ENCODE measurements at places on chromosomes 1 and 21.
A peak's percentile ranks its signal among the peaks of the same experiment; 100 is the strongest.

DNA sequence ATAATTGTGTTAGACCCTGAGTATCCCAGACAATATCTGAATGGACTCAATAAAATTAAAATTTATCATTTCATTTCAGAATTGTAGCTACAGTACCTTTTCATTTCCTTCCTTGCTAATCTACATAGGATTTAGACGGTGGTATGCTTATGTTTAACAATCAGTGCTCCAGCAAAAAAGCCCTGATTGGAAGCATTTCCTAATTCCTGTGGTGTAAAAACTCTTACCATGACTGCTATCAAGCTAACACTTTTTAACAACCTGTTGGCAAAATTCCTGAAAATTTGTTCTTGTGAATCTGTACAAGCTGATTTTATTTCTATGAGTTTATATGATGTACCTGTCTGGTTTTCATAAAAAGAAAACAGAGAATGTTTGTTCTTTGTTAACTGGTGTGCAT, 5.2 kb upstream of the FNBP1L start:
- DNase-seq: no peak

DNA sequence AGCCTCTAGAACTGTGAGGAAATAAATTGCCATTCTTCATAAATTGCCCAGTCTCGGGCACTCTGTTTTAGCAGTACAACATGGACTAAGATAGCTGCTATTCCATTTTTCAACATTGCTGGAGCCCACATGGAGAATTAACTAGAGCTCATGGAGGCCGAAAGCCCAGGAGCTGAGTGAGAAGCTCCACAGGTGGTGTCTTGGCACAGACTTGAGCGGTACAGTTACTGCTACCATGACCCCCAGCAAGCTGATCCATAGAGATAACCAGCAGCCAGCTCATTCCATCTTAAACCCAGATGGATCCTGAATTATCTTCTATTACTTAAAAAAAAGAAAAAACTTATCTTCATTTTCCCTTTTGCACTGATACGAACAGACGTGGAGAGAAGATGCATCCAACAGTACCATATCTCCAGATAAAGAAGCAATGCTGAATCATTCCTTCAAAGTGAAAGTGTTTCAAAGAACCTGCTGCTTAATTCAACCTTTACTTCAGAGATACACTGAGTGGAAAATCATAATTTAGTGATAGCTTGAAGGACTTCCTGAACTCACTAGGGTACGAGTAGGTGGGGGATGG, 115.1 kb downstream of the SETD4 start:
- DNase-seq: no peak

DNA sequence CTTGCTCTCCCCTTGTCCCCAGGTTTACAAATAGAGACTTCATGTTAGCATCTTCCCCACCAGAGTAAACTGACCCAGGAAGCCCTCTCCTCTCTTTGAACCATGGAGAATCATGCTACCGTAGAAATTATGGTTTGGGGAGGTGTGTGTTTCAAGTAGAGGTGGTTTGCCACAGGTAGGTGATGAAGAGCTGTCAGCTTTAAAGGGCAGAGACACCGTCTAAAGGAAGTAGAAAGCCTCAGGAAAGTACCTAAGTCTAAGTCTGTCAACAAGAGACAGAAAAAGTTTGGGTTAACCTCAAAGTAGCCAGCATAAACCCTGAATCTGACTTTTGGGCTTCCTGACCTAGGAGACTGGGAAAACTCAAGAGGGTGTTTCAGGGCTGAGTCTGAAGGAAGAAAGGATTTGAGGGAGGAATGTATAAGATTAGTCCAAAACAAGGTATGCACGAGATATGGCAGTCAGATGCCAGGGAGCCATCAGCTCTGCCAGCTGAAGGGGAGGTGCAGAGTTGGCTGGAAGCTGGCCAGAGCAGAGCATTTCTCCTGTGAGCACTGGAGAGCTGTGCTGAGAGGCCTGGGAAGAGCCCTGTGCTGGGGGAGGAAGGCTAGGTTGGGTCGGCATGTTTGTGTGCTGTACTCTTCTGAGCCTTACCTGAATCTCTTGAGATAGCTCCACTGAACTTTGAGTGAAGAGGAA, 14.3 kb downstream of the ADAMTSL4 start:
- DNase-seq: peak; percentile 50

GRCh38 chr1:111487133-111487532, 13.3 kb downstream of the C1orf162 start:
- DNase-seq: no peak

GRCh38 chr1:194279975-194280374, 1093.6 kb upstream of the B3GALT2 start:
- DNase-seq: peak; percentile 5

GRCh38 chr1:175168782-175169181, 23.8 kb downstream of the KIAA0040 start:
- no peak for DNase-seq

DNA sequence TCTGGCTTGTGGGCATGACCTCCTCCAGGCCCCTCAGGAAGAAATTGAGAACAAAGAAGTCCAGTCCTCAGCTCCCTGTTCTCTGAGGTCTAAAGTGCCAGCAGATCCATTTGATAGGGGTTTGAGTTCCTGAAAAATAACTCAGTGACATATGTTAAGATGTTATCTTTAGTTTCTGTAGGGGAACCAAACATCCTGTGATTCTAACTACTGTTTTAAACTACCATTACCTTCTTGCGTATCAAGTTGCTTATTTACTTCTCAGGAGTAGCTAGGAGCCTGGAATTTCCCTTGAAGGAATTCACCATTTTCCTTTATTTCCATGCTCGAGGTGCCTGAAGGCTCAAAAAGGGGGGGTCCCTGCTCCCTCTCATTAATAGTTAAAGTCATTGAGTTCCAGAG, 18.8 kb upstream of the LIN9 start:
- DNase-seq: no peak

DNA sequence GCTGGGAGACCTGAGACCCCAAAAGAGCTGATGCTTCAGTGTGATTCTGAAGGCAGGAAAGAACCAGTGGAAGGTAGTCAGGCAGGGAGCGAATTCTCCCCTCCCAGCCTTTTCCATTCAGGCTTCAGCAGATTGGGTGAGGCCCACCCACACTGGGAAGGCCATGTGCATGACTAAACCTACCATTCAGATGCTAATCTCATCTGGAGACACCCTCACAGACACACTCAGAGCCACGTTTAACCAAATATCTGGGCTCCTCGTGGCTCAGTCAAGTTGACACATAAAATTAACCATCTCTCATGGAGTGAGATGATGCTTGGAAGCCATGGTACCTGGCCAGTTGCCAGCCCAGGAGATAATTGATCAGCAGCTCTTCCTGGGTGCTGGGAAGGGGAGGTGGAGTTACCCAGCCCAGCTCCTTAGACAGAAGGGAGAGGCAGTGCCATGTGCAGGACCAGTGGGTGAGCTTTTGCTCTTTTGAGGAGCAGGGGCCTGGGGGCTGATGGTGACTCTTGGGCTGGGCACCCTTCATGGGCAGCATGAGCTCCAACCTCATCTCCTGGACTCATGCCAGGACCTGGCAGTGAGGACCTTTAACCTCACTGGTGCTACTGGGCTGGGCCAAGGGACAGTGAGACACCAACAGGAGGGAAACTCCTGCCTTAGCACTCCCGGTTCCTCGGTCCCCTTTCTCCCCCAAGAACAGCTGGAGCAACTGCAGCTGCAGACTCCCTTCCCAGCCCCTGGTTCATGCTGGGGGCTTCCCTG, 89.0 kb upstream of the ACTL8 start:
- no peak for DNase-seq

DNA sequence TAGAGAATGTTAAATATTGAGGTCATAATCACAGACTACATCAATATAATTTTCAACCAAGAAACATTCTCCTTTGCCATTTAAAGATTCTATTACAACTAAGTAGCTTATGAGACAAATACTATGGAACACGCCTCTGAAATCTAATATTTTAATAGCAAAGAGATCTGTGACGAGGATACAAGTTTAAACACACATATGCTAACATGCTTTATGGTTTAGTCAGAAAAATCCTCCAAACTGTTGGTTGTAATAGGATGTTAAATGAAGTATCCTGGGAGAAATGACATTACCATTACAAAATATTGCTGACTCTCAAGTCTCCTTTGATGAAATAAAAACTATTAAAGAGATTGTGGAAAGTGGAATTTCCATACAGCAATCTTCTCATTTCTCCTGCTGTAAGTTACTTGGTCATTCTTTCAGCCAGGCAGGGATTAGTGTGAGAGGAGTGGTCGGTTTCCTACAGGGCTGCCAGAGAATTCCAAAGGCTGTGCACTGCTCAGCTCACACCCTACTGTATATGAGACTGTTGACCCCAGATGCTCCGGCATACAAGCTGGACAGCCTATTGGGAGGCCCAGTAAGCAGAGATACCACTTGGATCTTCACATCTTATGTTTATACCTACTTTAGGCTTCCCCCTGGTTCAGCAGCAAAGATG, 26.6 kb downstream of the SCYL3 start:
- no peak for DNase-seq

DNA sequence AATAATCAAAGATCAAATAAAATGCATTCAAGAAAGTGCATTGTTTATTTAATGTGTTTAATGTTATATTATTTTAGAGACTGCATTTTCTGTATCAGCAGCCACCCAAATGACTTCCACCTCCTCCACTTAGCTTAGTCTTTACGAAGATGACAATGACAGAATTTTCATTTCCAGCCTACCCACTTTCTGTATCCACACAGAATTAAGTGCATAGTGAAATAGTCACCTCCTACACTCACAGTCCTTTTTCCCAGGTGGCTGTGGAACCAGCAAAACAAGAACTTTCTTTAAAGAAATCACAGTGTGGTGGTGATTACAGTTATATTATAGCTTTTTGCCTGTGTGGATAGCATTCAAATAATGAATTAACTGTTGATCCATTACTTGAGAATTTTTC, 66.2 kb upstream of the KCNK1 start:
- DNase-seq: no peak

DNA sequence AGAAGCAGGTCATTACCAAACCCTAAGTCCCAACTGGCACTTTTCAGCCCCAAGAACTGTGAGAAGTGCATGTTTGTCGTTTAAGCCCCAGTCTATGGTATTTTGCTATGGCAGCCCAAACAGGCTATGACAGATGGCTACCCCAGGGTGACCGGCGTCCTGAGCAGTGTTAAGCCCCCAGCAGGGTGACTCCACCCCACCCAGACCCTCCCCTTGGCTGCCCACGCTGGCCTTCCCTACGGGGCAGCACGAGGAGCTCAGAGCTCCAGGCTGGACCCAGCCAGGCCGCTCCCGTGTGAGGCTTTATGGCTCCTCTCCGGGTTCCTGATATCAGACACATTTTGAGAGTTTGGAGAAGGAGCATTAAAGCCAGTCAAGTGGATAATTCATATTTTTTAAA, 684.0 kb downstream of the PTPRU start:
- no peak for DNase-seq

DNA sequence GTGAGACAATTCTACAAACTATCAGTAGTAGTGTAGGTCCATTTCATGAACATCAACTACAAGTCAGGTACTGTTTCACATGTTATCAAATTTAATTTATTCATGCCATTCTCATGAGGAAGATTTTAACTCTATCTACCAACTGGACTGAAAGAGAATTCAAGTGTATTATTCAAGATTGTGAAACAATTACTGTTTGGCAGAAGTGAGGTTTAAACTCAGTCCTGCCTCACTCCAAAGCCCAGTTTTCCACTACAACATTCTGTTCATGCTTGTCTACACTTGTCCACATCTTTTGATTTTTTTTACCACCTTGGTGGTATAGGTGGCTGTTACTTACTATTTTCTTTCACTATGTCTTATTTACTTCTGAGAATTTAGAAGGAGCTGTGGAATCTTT, 272.9 kb downstream of the TGFB2 start:
- DNase-seq: no peak

DNA sequence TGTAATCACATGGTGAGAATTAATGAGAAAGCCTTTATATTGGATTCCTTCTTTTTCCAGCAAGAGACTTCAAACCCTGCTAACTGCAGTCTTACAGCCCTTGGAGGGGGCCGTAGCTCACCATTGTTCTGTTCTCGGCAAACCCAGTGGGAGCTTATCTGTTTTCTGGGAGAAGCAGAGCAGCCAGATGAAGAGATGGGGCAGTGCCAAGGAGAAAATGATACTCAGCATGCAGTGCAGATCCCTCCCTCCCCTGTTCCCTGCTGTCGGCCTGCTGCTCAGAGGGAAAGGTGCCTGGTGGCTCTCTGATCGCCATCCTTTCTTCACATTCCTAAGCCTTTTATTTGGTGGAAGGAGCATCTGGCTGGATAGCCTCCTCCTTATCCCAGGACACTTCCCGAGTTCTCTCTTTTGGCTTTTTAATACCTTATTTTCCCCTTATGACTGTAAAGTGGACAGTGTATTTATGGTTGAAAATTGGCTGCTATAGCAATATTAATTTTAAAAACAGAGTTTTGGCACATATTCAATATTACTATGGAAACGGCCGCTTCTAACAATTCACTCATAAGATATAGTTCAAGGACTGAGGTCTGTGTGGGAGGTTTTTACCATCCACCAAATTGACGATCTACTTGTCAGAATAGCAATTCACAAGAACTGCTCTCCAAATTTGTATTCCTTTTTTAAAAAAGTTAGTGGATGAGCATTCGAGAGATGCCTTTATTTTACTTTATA, 203.4 kb downstream of the CRB1 start:
- no peak for DNase-seq

DNA sequence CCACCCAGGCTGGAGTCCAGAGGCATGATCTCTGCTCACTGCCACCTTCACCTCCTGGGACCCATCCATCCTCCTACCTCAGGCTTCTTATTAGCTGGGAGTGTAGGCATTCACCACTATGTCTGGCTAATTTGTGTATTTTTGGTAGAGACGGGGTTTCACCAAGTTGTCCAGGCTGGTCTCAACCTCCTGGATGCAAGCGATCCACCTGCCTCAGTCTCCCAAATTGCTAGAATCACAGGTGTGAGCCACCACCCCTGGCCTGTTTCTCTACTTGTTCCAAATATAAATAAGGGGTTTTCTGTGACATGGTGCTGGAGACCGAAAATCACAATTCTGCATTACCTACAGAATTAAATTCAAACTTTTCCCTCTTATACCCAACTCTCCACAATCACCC, 36.6 kb upstream of the HSD3B1 start:
- no peak for DNase-seq

DNA sequence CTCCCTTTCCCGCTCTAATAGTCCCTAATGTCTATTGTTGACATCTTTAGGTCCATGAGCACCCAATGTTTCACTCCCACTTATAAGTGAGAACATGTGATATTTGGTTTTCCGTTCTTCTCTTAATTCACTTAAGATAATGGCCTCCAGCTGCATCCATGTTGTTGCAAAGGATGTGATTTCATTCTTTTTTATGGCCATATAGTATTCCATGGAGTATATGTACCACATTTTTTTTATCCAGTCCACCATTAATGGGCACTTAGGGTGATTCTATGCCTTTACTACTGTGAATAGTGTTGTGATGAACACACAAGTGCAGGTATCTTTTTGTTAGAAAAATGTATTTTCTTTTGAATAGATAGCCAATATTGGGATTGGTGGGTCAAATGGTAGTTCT, 126.0 kb upstream of the RAB3GAP2 start:
- no peak for DNase-seq

Data from germinal center (tissue), 1 donor.